Thoracic aorta endothelial cell (primary cell): ENCODE measurements at places on chromosomes 5 and 9. TPM values are rescaled to one million over a fixed set of nuclear protein-coding genes. Genes with fewer than 3 reads are reported as not detected.

Gene MRPL36
- total RNA-seq, result 37.5 and 44.5 TPM in 2 replicates

Gene HIGD2A
- 37.5 and 46.7 TPM in 2 replicates for total RNA-seq

Gene GMCL2
- not detected in 2 replicates for total RNA-seq

Gene RORB
- total RNA-seq, result not detected in 2 replicates

Gene FAM153A
- total RNA-seq, result not detected in 2 replicates

Gene LRRC19
- not detected in 2 replicates for total RNA-seq

Gene DNAI1
- 0.07 TPM in 1 of 2 replicates, not detected in the other for total RNA-seq

Gene CCIN
- 0.36 and 0.40 TPM in 2 replicates for total RNA-seq

Gene PCDHAC1
- under 0.01 TPM in 1 of 2 replicates, not detected in the other for total RNA-seq

Gene TERT
- under 0.01 TPM in 1 of 2 replicates, not detected in the other for total RNA-seq

Gene FBN2
- 7.7 and 208 TPM in 2 replicates for total RNA-seq

Gene FAM151B
- total RNA-seq, result 2.9 and 3.4 TPM in 2 replicates

Gene TPPP
- total RNA-seq, result under 0.01 and 0.36 TPM in 2 replicates

Gene S1PR3
- 22.7 and 25.9 TPM in 2 replicates for total RNA-seq
